Fibroblast of the aortic adventitia (primary cell): ENCODE measurements at places on chromosomes 1 and 21. TPM values are rescaled to one million over a fixed set of nuclear protein-coding genes. Genes with fewer than 3 reads are reported as not detected.

Gene SPRR1B
- total RNA-seq, result not detected in 2 replicates

Gene PLA2G2A
- total RNA-seq, result 0.27 TPM in 1 of 2 replicates, not detected in the other

Gene HFM1
- 0.49 and 2.0 TPM in 2 replicates for total RNA-seq

Gene MFSD2A
- total RNA-seq, result 0.49 and 2.3 TPM in 2 replicates

Gene VPS45
- 26.0 and 47.8 TPM in 2 replicates for total RNA-seq

Gene ATP6V1G3
- not detected in 2 replicates for total RNA-seq

Gene MTHFR
- total RNA-seq, result 42.9 and 55.4 TPM in 2 replicates

Gene TMEM35B
- total RNA-seq, result 17.8 and 31.6 TPM in 2 replicates

Gene HHAT
- total RNA-seq, result 4.7 and 8.5 TPM in 2 replicates

Gene TDRD5
- total RNA-seq, result not detected in 2 replicates

Gene PKN2
- 40.1 and 58.8 TPM in 2 replicates for total RNA-seq

Gene TTC22
- under 0.01 TPM in 1 of 2 replicates, not detected in the other for total RNA-seq

Gene ANGPTL3
- under 0.01 TPM in 1 of 2 replicates, not detected in the other for total RNA-seq

Gene SLAMF8
- total RNA-seq, result not detected in 2 replicates

DNA sequence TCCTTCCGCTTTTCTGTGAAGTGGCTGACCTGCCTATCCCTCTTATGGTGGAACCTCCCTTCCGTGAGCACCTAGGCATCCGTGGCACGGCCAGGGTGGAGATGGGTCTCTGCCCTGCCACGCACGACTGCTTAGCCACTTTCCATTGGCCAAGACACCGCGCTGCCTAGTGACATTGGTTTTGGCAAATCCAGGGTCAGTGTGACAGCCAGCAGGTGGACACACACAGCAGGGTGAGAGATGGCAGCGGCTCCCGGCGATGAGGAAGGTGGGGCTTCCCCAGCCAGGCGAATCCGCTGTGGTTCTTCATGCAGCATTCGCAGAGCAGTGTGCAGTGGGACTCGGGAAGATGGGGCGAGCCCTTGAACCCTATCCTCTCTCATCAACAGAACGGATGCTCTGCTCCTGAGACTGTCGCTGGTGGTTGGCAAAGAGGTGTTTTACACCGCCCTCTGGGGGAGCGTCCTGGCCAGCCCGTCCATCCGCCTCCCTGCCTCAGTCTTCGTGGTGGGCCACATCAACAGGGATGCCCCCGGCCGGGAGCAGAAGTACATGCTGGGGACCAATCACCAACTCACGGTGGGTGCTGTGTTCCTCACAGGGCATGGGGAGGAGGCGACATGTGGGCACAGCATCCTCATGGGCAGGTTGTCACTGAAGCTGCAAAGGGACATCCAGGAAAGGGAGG is 51.8 kb downstream of the DOP1B start:
- no peak for DNase-seq

DNA sequence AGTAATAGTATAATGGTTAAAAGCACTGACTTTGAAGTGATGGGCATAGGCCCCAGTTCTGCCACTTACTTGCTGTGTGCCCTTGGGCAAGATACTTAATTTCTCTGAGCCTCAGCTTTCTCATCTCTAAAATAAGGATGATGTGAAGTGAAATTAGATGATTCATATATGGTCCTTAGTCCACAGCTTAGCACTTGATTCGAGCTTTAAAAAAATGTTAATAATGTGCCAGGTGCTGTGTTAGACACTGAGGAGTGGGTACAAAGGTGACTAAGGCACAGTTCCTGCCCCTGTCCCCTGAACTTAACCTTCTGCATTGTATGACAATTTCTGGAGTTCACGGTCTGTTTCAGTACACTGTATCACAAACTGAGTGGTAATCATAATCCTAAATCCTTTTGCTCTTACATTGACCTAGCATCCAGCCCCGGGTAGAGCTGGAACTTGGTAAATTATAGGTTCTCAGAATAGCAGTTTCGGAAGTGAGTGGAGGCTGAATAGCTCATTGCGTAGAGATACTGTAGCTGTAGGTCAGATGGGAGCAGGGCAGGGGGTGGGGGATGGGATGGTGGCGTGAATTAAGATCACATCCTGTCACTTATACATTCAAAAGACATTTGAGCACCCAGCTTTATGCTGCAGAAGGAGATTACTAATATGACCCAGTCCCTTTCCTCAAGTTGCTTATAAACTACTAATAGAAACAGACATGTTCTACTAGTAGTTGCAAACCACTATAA is 1.5 kb downstream of the ZNF691 start:
- no peak for DNase-seq

DNA sequence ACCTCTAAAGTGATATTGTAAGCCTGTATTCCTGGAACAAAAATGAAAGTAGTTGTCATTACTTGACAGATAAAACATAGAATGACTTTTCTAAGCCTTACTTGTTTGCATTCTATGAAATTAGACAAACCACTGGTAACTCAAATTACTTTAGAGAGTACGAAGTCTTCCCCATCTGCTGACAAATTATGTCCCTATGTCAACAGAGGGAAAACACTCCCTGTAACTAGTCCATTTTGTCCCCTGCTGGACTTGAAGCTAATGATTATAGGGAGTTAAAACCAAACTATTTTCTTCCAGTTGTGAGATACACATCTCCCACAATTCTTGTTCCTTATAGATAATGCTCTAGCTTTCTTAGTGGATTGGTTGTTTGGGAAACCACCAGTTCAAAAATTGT is 39.6 kb downstream of the GREM2 start:
- DNase-seq, result no peak

DNA sequence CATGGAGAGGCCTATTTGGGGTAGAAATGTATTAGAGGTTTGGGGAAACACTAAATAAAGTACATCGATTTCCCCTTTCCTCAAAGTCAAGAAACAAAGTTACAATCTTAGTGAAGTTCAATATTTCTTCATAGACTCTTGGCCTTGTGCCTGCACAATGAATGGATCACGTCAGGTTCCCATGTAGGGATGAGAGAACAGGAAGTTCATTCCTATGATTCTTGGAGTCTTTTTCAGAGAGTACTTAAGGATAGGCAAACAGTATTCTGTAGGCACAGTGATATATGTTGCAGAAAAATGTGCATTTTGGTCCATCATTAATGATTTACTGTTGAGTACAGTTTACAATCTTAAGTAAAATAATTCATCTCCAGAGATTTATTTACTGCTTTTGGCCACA is 275.5 kb downstream of the RGS7 start:
- no peak for DNase-seq

DNA sequence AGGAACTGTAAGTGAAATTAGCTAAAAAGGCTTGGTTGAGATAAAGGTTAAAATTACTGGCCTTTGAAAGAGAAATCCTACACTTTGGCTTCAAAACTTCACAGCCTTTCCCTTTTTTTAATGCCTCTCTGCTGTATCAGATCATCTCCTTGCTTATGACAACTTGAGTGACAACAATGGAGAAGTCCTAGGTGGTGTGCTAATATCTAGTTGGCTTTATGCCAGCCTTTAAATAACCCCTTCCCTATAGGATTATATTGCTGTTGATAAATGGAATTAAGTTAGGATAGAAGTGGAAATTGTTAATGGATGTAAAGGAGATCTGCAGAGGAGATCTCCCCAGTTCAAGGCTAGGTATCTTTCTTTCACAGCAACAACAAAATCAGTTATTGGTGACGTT is 130.2 kb upstream of the ATP1B1 start:
- DNase-seq, result no peak

GRCh38 chr1:38173157-38173831 is 126.7 kb upstream of the POU3F1 start:
- DNase-seq, result no peak

DNA sequence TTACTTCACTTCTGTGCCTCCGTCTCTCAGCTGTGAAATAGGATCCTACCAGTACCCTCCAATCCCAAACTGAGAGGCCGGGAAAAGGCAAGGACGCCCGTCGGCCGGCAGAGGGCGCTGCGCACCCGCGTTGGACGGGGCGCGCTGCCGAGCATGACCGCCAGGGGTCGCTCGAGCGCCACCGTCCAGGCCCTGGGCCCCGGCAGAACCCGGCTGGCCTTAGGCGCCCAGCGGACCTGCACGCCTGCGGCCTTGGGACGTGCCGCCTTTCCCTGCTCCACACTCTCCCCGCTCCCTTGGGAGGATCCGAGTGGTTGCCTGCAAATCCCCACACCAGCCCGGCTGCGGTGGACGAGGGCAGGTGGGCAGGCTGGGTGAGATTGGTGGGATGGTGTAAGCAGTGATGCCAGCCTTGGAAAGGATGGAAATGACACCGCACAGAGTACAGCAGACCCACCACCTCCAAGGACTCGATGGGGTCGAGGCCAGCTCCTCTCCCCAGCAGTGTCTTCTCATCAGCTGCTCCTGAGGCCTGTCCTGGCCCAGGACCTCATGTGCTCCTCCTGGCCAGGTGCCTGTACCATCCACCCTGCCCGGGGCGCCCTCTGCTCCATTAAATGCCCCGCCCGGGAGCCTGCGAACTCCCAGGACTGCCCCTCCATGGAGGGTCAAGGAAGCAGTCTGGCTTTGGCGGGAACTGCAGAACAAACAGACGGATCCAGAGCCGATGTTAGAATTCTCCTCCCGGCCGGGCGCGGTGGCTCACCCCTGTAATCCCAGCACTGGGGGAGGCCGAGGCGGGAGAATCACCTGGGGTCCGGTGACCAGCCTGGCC is 47.4 kb upstream of the LBR start:
- DNase-seq, result peak; percentile 70

GRCh38 chr1:99726818-99727217 is 39.6 kb downstream of the FRRS1 start:
- no peak for DNase-seq

GRCh38 chr1:24801176-24801575 is 55.9 kb downstream of the CLIC4 start:
- no peak for DNase-seq

DNA sequence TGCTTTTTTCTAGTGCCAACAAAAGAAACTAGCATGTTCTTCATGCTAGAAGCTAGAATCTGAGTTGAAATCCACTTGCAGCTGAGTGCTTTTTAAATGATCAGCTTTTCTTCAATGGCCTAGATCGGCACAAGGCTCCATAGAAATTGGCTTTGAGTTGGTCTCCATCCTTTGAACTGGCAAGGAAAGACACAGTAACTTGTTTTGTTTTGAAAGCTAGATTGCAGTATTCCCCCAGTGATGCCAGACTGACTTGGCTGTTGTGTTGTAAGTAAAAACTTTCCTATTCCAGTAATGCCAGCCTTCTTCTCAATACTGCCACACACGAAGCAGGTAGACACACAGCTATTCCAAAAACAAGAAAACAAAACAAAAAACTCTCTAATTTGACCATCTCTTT is 139.1 kb downstream of the FMN2 start:
- no peak for DNase-seq

DNA sequence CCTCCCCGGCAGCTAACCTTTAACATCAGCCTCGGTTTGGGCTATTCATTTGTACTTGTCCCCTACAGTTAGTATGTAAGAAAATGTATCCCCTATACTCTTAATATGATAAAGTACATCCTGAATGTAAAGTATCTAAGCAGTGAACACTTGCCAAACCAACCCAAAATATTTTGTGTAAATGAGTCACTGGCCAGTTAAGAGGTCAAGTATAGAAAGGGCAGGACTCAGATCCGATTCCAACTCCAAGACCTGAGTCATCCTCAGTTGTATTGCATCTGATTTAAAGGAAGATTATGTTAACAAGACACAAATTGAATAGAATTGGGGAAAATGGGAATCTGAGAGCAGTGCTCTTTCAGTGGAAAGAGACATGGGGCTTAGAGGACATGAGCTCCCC is 84.4 kb downstream of the CD58 start:
- DNase-seq, result peak; percentile 84

GRCh38 chr1:233607252-233608119 is 6.4 kb upstream of the KCNK1 start:
- DNase-seq, result no peak

DNA sequence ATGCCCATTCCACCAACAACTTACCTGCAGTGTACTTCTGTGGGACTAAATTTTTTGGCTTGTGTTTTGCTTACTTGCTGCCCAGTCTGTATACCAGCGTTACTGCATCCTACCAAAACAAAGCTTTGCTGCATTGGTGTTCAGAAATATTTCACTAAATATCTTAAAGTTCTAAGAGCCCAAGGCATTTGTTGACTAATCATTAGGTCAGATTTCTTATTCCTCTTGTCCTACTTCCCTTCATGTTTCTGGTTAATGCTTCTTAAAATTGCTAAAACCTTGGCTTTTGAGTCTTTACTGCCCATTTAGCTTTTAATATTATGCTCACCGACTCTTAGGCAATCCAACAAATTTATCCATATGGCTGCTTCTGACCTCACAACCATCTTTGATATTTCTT is 161.8 kb downstream of the DPYD start:
- peak; percentile 37 for DNase-seq

DNA sequence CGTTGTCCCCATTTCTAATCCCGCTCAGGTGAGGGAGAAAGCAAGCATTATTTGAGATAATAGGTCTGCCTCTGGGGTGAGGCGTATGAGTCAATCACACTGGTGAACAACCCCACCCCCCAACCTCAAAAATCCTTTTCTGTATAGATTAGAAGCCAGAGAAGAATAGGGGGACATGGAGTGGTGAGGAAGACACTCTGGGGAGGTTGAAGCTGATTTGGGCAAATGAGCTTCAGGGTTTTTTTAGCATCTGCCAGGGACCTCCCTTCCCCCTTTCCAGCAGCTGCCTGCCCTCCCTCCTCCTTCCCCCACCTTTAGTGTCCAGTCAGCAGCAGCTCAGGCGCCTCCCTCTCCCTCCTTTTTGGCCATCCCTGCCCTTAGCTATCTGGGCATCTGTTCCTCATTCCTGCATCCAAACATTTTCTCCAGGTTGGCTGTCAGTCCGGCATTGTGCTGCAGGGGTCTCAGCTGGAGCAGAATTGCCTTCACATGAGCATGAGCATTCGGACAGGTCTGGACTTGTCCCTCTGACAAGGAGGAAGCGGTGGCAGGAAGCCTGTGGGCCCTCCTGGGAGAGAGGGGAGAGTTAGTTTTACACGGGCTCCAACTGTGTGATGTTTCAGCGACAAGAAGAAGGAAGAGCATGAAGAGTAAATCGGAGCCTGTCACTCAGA is 30.8 kb upstream of the PTGFRN start:
- peak; percentile 78 for DNase-seq

DNA sequence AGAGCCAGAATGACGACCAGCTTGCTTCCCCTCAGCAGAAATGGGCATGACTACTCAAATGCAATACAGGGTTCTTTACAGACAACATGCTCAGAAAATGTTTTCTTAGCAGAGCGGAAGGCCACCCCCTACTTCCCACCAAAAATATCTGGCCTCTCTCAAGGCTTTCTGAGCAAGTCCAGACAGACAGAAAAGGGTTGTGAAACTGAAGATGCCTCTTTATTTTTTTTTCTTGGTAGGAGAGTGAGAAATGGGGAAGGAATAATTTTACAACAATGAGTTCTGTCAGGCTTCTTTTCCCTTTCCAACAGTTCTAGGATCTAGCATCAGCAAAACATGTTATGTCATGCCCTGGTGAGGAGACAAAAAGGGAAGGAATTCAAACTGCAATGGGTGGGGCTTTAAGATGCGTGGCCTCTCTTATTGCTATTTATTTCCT is 172.0 kb upstream of the CAMK1G start:
- peak; percentile 78 for DNase-seq

- no peak for DNase-seq
These were observed 853 bp downstream of the TTC22 start for GRCh38 chr1:54800041-54800898.

GRCh38 chr1:44217809-44218410 is 4.6 kb downstream of the DMAP1 start:
- DNase-seq, result peak; percentile 70

- peak; percentile 88 for DNase-seq
These were observed 61.4 kb downstream of the OLFML2B start for GRCh38 chr1:161962091-161962887.
